ENCODE measurements at places on chromosomes 2 and 18. TPM values are rescaled to one million over a fixed set of nuclear protein-coding genes. Genes with fewer than 3 reads are reported as not detected.

MYO7B gene
- 0.21 TPM for total RNA-seq

GKN2 gene
- 3.5 TPM for total RNA-seq

POTEE gene
- total RNA-seq, result 0.03 TPM

ST8SIA3 gene
- not detected for total RNA-seq

ECEL1 gene
- 0.37 TPM for total RNA-seq

NMS gene
- total RNA-seq, result not detected

RAX gene
- not detected for total RNA-seq

TBR1 gene
- not detected for total RNA-seq

SMIM21 gene
- not detected for total RNA-seq

SOX11 gene
- total RNA-seq, result not detected

OR6B2 gene
- total RNA-seq, result not detected

RIT2 gene
- not detected for total RNA-seq

LRATD1 gene
- total RNA-seq, result 0.03 TPM

IL18RAP gene
- total RNA-seq, result not detected

STARD7 gene
- 102 TPM for total RNA-seq

SYT4 gene
- total RNA-seq, result not detected

WBP1 gene
- 88.6 TPM for total RNA-seq

UGT1A5 gene
- not detected for total RNA-seq

RGPD4 gene
- 0.07 TPM for total RNA-seq

PSME4 gene
- total RNA-seq, result 42.4 TPM

ANKRD30B gene
- total RNA-seq, result not detected

IL36G gene
- 0.10 TPM for total RNA-seq

CHAC2 gene
- 14.6 TPM for total RNA-seq

TCF4 gene
- 2.5 TPM for total RNA-seq

SERPINB11 gene
- not detected for total RNA-seq

TMEM247 gene
- total RNA-seq, result not detected

CLEC4F gene
- not detected for total RNA-seq

NFU1 gene
- total RNA-seq, result 45.6 TPM

TUBB6 gene
- total RNA-seq, result 220 TPM

SF3B6 gene
- total RNA-seq, result 177 TPM

LAMA1 gene
- total RNA-seq, result not detected

BCL11A gene
- total RNA-seq, result 0.06 TPM

RGPD8 gene
- 4.6 TPM for total RNA-seq

PFN4 gene
- total RNA-seq, result 1.2 TPM

ACMSD gene
- not detected for total RNA-seq

PROM2 gene
- total RNA-seq, result 0.15 TPM

LYG2 gene
- not detected for total RNA-seq

ERICH2 gene
- total RNA-seq, result not detected

HNMT gene
- total RNA-seq, result 0.68 TPM

ALMS1 gene
- total RNA-seq, result 12.8 TPM

C2orf68 gene
- 21.3 TPM for total RNA-seq

MAL gene
- total RNA-seq, result not detected

Measured in A549 treated with CpdA at 1 μM for 4 hours (cell line).